Esophagus squamous epithelium (tissue), 5 donors: ENCODE measurements at places on chromosomes 16 and 17.

GRCh38 chr17:75683583-75683982, 16.4 kb downstream of the SAP30BP start:
- DNase-seq: no peak

DNA sequence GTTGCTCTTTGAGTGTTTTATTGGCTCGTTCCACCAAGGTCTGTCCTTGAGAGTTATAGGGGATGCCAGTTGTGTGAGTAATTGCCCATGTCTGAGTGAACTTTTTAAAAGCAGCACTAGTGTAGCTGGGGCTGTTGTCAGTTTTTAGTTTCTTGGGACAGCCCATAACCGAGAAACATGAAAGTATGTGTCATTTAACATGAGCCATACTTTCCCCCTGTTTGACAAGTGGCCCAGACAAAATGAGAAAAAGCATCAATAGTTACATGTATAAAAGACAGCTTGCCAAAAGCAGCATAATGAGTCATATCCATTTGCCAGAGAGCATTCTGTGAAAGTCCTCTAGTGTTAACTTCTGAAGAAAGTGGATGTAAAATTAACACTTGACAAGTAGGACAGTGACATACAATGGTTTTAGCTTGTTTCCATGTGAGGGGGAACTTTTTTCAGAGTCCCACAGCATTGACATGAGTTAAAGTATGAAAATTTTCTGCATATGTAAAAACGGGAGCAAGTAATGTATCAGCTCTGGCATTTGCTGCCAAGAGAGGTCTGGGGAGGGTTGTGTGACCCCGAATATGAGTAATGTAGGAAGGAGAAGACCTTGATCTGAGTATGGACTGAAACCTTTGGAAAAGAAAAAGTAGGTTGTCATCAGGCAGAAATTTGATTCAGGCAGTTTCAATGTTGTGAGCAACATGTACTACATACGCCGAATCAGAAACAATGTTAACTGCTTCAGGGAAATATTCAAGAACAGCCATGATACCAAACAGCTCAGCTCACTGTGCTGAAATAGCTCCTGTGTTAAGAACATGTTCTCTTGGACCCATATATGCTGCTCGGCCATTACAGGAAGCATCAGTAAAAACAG, 56.8 kb upstream of the ARL4D start:
- no peak for DNase-seq

- DNase-seq: no peak
These were observed 248.3 kb downstream of the KATNIP start for GRCh38 chr16:27798241-27798640.

- DNase-seq: no peak
These were observed 516 bp downstream of the CPNE2 start for GRCh38 chr16:57092786-57093411.

DNA sequence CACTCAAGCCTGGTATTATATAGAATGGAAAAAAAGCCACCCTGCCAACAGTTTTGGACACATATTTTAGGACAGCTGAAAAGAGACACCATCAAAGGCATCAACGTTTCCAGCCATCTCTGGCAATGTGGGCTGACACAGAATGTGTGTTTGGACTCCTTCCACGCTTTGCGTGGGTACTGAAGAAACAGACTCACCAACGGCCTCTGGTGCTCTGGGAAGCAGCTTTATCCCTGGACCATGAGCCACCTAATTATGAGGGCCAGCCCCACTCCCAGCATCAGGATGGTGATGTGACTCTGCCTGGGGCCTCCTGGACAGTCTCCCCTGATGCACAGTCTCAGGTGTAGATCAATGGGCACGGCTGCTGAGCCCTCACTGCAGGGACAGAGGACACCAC, 27.9 kb downstream of the CCDC57 start:
- no peak for DNase-seq

GRCh38 chr16:46920402-46921068, 36.4 kb downstream of the GPT2 start:
- no peak for DNase-seq

DNA sequence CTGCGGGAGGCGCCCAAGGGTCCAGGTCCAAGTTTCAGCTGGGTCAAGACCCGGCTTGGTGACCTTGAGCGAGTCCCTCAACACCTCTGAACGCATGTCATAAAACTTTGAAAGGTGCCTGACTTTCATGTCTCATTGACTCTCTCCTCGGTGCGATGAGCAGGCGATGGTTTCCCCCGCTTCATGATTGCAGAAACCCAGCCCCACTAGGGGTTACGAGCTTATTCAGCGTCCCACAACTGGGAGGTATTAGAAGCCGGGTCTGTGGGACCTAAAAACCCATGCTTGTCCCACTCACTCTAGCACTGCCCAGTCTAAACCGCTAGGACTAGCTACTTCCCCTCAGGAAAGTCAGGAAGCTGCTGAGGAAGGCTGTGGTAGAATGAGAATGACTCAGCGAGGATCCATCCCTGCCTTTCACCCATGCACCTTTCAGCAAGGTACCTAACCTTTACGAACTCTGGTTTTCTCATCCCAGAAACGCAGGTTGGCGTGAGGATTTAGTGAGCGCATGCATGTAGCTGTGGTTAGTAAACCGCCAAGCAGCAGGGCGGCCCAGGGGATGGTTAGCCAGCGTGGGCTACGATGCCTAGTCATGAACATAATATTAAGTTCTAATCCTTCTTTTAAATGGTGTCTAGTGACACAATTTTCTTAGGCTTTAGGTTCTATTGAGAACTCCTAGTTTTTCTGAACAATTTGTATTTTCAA, 26.2 kb upstream of the RFFL start:
- no peak for DNase-seq

GRCh38 chr16:84919708-84920107, 91.6 kb downstream of the ZDHHC7 start:
- no peak for DNase-seq

DNA sequence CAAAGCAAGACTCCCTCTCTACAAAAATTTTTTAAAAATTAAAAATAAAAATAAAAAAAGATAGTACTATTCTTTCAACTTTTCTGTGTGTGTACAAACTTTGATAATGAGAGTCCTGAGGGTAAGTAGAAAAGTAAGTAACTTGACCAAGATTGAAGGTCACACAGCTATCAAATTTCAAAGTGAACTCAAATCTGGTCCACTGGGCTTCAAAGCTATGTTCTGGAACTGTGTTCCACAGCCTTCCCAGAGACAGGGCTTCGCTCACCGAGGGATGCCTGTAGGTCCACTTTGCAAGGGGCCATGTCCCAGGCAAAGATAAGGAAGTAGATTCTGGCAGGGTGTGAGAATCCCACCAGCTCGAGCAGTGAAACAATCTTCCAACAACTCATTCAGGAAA, 56.3 kb upstream of the TNRC6A start:
- no peak for DNase-seq

- DNase-seq: no peak
These were observed 11.7 kb downstream of the COL1A1 start for GRCh38 chr17:50189550-50190292.

DNA sequence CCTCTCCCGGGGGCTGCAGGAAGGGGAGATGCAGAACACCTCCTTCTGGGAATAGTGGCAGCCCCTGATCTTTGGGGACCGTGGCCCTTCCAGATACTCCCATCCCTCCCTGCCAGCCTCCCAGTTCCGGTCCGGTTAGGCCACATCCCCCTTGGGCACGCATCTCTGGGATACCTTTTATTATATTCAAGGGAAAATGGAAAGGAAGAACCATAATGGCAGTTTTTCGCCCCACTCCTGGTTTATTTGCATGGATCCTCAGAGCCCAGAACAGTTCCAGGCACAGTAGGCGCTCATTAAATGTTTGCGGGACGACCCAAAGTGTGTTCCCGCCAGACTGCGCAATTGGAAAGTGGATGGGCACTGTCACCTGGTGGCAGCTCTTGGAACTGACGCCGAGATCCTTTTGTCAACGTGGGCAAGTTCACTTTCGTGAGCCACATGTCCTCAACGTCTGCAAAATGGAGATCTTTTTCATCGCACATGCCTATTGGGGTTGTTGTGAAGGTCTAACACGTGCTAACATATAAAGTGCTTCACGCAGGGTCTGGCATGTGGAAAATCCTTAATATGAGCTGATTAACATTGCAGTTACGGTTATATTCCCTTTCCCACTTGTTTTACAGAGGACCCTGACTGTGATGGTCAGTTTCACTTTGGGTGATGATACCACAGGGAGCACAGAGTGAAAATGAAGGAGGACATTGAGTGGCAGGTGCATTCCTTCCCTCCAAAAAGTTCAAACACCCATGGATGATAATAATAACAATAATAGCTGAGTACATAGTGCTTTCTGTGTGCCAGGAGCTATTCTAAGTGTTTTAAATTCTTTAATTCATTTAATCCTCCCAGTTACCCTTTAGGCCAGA, 1.7 kb upstream of the GPRC5B start:
- DNase-seq: no peak

DNA sequence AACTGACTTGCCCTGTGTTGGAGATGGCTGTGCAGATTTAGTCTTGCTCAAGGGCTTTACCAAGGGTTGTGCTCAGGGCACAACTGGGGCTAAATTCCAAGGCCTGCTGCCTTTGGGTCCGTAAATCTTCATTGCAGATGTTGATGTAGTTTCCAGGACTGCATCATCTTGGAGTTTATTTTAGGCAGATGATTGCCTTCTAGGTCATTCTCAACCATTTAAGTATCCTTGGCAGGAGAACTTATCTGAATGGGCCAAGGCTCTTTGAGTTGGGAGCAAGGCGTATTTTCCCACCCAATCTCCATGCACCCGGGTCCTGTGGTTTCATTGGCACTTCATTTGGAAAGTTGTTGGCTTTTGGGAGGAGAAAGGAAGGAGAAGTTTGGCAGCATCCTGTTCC, 200.3 kb downstream of the MSI2 start:
- DNase-seq: no peak

DNA sequence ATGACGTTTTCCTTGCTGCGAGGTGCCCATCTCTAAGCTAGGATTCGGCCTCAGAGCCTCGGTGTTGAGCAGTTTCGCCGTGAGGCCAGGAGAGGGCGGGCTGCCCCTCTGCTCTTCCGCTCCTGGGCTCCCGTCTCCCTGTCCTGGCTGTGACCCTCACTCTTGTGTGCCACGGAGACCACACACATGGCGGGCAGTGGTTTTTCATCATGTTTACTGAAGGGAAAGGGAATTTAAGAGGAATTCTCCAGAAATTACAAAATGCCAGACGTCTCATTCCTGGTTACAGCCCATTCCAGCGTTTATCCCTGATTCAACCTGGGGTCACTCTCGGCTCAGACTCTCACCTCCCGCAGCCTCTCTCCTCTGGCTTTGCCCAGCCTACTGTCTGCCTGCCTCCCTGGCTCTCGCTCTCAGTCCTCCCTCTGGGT, 96.8 kb upstream of the ELAC2 start:
- no peak for DNase-seq

DNA sequence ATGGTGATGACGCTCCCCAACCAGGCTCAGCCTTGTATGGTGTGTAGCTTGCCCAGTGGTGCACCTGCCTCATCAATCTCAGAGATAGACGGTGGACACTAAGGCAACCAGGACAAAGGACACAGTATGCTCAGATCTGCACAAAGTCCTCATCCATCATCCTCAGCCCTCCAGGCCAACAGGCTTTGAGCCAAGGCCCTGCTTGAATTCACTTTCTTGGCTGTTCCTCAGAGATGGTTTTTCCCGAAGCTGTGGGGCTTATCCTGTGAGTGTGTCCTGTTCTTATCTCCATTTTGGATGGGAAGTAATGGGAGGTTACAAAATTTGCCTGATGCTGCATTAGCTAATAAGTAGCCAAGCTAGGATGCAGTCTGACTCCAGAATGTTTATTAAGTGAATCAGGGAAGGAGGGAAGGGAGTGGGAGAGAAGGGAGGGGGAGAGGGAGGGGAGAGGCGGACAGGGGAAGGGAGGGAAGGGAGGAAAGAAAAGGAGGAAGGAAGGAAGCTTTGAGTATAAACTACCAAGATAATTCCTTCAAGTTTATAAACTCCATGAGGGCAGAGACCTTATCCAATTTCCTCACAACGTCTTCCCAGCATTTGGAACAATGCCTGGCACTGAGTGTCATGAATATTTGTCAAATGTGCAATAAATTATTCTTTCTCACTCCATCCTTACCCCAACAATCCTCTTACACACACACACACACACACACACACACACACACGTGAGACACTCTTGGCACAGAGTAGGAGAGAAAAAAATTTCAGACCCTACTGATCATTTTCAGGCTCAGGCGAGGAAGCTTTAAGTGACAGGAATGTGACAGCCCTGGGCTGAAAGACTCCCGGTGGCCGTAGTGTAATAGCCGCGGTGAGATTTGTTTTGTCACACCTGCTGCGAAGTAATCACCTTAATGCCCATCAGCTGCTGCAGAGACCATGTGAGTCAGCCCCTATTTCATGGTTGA, 84.3 kb downstream of the BMERB1 start:
- no peak for DNase-seq

GRCh38 chr16:75464122-75464918, at the start of gene TMEM170A:
TMEM170A (minus strand) TSS chr16:75464689; CDS start chr16:75464600, 89 bp downstream.
- peak; percentile 88 for DNase-seq

- DNase-seq: no peak
These were observed 641 bp upstream of the CBX2 start for GRCh38 chr17:79777120-79777893.

- no peak for DNase-seq
These were observed 7.9 kb downstream of the ACLY start for GRCh38 chr17:41910701-41911391.

DNA sequence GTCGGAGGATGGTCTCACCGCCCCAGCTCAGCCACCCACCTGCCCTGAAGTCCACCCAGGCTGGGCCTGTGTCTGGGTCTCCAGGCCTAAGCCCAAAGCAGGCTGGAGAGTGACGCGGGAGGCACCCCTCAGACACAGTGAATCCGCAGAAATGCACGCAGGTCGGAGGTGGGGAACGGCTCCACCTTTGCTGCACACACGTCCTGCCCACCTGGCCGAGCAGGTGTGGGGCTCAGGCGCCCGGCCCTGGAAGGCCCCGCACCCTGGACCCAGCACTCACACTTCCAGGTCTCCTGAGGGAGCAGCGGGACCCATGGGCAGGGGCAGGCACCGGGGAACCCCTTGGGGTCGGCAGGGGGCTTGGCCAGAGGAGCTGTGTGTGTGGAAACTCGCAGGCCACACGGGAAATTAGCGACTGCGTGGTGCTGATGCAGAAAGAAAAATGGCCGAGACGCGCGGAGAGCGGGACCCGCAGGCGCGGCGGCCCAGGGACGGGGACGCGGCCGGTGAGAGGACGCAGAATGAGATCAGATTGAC, 10.7 kb downstream of the CYBC1 start:
- DNase-seq: no peak

DNA sequence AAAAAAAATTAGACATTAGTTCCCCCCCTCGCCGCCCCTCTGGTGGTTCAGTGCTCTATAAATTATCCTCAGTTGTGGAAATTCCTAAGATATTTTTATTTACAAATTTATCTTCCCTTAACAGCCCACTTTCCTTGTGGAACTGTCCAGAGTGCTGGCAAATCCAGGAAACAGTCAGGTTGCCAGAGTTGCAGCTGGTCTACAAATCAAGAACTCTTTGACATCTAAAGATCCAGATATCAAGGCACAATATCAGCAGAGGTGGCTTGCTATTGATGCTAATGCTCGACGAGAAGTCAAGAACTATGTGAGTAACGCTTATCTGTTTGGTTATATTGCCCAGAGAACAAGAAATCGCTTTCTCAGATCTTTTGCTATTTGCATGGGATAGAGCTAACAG, 2.9 kb downstream of the KPNB1 start:
- no peak for DNase-seq

GRCh38 chr17:40800381-40800780, 622 bp upstream of the KRT28 start:
- no peak for DNase-seq

- no peak for DNase-seq
These were observed 24.4 kb upstream of the CBFA2T3 start for GRCh38 chr16:89001117-89002027.

- no peak for DNase-seq
These were observed 62.4 kb downstream of the STX8 start for GRCh38 chr17:9513266-9513665.
